NCI-H1092 (cell line): ENCODE measurements at places on chromosomes 7 and 10.

DNA sequence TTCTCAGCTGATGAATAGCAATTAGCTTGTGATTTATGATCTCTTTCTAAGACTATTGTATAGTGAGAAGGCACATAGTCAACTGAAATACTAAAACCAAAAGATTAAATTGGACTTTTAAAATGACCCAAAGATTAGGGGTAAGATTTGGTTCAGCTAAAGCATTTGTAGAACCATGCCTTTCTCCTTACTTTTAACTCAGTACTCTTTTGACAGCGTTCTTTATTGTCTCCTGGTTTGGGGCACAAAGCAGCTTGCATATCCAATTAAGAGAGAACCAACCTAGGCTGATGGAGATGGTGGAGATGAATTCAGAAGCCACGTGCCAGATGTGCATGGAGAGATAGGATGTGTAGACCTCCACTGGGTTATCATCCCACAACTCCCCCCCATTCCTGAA, 45.8 kb downstream of the FHIP2A start:
- DNase-seq, result no peak

DNA sequence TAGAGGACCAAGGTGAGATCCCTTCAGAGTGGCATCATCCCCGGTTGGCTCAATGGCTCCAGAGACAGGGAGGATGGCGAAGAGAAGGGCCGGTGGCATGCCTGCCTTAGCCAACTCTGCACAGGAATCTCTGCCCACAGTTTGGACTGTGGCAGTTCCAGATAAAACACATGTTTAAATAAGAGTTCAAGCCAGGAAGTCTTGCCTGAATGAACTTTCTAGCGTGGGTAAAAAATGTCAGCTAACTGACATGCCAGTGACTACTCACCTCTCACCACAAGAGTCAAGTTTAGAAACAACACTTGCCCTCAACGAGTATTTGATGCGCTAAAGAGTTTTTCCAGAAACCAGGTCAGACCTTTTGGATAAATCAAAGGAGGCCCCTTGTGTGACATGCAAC, 3.0 kb downstream of the NOD1 start:
- no peak for DNase-seq

DNA sequence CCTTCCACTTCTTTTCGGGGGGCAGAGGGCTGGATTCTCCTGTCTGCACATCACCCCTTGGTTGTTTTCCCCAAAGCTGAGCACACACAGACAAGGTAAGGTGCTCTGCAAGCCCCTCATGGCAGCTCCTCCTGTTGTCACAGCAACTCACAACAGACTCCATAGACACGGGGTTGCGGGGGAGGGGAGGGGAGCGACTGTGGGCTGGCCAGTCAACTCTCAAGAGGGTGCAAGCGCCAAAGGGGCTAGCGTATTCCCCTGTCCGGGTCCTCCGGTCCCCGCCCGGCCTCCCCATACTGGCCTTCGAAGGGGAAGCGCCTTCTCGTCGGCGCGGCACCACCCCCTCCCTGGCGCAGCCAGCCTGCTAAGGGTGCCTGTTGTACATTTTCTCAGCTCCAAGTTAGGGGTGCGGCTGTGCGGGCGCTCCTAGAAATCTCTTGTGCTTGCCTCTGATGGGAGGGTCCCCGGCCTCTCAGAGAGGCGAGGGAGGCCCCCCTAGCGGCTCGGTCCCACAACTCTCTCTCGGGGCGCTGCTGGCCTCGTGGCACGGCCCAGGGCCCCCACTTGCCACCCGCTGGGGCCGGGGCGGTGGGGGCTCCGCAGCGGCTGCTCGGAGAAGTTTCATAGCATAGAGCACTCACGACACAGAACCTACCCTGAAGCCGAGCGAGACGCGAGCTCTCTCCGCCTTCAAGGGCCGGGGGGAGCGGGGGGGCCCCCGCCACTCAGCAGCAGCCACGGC, 498 bp downstream of the RHOBTB1 start:
- peak; percentile 70 for DNase-seq

DNA sequence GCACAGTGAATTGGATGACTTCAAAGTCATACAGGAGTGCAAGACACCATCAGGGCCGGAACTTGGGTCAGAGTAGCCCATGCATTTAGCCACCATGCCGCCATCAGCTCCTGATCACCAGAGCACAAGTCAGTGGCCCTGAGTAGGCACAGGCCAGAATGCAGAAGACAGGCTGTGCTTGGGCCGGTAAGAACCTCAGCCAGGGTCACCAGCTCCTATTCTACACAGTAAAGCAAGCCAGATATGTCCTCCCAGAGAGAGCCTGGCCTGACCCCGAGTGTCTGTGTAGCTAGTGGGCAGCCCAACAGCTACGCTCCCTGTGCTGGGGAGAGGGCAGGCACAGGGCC, 44.5 kb upstream of the COL13A1 start:
- no peak for DNase-seq

GRCh38 chr7:151161757-151162156, 5.7 kb downstream of the GBX1 start:
- DNase-seq, result no peak

- DNase-seq, result no peak
Observed at GRCh38 chr7:29329686-29330085, 135.1 kb downstream of the CHN2 start.

GRCh38 chr7:100493476-100494264, 9.9 kb downstream of the NYAP1 start:
- DNase-seq, result no peak

DNA sequence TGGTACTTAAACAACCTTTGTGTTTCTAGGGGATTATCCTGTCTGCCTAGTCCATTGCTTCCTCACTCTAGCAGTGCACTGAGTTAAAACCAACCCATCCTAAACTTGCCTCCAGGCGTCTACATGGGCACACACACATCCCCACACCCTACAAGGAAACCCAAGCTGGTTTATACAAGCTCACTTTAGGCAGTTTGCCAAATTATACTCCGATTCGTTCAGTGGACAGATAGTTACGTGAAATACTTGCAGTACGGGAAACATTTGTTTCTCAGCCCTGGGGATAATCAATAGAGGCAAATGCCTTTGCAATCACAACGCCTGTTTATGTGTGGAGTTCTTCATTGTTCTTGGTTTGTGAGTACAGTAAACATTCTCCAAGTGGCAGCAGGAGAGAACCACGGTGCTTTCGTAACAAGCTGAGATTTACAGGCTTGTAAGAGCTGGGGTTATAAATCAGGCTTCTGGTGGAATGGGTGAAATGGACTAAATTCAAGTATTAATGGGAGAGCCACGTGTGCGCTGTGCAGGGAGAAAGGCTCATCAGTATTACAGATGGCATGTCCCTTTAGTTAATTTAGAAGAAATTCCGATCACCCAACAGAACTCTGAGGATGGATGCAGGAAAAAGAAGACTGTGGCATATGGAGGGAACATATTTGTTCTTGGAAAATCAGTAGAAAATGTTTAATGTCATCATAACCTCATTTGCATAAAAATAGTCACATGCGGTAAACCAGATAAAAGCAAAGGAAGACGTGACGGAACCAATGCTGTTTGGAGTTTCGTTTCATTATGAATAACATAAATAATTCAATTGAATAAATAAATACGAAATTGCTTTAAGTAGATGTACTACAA, 217.1 kb downstream of the GALNT17 start:
- DNase-seq, result no peak

- no peak for DNase-seq
Observed at GRCh38 chr10:86782701-86783418, 26.4 kb downstream of the BMPR1A start.

GRCh38 chr7:103542470-103542869, 96.5 kb upstream of the SLC26A5 start:
- DNase-seq, result no peak

DNA sequence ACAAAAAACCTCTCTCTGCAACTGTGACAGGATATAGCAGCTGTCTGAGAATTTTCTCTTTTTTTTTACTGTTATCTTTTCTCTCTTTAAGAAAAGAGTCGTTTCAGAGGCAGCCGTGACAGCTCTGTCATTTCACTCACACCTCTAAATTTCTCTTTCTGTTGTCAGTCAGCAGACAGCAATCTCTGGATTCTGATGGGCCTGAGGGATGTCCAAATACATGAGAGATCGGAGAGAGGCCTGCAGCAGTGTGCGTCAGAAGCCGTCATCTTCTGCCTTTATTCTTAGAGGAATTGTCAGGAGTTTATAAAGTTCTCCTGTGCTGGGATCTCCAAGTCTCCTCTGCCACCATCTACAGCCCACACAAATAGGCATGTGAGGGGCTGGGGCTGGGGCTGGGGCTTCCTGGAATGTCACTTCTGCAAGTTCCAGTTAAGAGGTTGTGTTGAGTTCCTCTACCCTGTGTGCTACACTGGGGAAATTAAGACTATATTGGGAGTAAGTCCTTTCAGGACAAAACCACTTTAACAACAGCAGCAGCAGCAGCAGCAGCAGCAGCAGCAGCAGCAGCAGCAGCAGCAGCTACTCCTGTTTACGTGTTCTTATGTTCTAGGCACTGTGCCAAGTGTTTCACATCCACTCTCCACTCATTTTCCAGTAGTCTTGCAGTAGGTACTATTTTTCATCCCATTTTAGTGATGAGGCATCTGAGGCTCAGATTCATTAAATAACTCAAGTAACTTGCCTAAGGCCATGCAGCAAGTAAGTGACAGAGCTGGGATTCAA, 541.3 kb downstream of the LRMDA start:
- DNase-seq, result no peak

DNA sequence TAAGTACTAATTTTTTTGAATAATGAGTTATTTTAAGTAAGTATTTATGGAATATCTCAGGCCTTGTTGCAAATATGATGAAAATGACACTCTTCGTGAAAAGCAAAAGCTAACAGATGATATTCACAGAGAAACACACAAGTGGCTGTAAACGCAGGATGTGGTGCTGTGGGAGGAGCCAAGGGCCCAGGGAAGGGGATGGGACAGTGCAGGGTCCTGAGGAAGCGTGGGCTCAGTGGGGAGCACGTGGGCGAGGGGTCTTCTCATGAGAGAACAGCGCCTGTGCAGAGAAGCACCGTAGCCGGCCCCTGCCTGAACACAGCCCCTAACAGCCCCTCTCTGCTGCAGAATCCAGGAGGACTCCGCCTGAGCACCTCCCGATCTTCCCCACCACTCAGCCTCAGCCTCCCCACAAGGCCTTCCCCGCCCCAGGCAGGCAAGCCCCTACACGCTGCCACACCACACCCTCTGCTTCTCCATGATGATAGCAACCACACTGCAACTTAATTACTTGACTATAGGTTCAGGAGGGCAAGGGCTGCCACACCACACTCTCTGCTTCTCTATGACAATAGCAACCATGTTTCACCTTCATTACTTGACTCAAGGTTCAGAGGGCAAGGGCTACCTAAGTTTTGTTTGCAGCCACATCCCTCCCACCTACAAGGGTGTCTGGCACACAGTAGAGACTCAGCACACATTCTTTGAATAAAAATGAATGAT, 152.6 kb upstream of the RNF32 start:
- no peak for DNase-seq

DNA sequence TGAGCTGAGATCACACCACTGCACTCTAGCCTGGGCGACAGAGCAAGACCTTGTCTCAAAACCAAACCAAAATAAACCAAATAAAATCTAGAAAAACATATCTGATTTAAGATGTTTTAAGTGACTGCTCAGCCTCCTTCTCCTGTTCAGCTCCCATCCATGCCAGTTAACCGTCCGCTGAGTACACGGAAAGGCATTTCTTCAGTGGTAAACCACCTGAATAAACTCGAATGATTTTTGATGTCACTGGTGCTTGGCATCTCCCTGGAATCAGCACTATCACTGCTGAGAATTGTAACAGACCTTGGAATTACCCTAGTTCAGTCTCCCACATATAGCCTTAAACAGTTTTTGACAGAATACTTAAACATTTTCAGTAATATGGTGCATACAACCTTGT, 24.1 kb upstream of the NRCAM start:
- DNase-seq, result no peak

- DNase-seq, result no peak
Observed at GRCh38 chr7:75050501-75050900, 23.1 kb downstream of the RCC1L start.

DNA sequence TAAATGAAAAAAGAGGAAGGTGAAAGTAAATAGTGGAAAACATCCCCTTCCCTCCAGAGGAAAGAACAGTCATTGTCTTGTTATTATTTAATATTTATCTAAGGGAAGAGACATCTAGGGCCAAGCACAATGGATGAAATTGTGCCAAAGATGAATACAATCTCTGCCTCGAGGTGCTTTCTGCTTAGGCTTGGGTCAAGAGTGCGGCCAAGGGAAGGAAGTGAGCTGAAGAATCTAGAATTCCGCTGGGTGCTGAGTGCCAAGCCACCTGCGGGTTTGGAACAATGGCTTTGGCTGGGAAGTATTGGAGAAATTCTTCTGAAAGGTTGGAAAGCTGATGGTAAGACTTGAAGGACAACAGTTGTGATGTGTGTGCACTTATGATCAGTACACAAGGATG, 531.3 kb upstream of the FZD8 start:
- DNase-seq, result no peak

GRCh38 chr10:99995269-99995668, 14.5 kb downstream of the DNMBP start:
- no peak for DNase-seq

- no peak for DNase-seq
Observed at GRCh38 chr10:69451784-69452251, 553 bp downstream of the TSPAN15 start.

- DNase-seq, result no peak
Observed at GRCh38 chr7:130492523-130493274, 814 bp downstream of the MEST start.

- no peak for DNase-seq
Observed at GRCh38 chr7:132112657-132113056, 463.6 kb downstream of the PLXNA4 start.

GRCh38 chr7:112160130-112160770, 45.9 kb downstream of the DOCK4 start:
- no peak for DNase-seq

GRCh38 chr10:100738055-100738827, 7.1 kb upstream of the PAX2 start:
- no peak for DNase-seq

GRCh38 chr7:21251151-21251800, 176.6 kb upstream of the SP4 start:
- no peak for DNase-seq
